SHP77 (cell line): ENCODE measurements at places on chromosomes 1 and 21.

- no peak for DNase-seq
These were observed 3.5 kb downstream of the DHCR24 start for GRCh38 chr1:54883349-54884102.

DNA sequence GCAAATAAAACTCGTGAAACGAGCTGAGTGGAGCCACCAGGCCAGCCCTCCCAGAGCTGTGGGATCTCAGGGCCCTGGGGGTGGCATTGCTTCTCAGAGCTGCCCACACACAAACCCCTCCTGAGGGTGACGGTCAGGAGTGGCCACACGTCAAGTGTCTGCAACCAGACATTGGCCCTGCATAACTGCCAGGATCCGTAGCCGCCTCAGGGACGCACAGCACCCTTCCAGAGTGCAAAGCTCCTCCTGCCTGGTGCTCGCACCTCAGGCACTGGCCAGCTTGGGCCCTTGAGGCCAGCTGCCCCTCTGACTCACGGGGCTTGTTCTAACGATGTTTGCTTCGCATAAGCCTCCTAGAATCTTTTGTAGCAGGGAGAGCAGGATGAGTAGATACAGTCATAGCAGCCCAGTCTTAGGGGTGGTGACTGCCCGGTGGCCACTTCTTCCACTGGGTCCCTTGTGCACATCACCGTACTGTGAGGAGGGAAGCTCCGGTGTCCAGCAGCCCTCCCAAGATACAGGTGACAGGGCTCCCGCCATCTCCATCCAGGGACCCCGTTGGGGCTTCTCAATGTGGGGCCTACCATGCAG, 5.0 kb downstream of the WNT3A start:
- no peak for DNase-seq

DNA sequence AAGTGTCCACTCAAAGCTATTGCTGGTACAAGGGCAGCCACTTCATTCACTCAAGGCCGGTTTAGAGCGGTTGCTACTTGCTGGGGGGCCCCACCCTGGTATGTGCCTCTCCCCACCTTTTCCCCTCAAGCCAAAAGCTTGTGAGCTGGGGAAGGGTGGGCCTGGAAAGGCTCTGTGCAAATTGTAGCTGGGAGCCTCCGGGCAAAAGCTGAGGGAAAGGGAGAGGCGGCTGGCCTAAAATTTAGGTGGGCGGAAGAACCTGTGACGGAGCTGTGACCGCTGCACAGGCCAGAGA, 306 bp upstream of the SH3D21 start:
- DNase-seq = no peak

DNA sequence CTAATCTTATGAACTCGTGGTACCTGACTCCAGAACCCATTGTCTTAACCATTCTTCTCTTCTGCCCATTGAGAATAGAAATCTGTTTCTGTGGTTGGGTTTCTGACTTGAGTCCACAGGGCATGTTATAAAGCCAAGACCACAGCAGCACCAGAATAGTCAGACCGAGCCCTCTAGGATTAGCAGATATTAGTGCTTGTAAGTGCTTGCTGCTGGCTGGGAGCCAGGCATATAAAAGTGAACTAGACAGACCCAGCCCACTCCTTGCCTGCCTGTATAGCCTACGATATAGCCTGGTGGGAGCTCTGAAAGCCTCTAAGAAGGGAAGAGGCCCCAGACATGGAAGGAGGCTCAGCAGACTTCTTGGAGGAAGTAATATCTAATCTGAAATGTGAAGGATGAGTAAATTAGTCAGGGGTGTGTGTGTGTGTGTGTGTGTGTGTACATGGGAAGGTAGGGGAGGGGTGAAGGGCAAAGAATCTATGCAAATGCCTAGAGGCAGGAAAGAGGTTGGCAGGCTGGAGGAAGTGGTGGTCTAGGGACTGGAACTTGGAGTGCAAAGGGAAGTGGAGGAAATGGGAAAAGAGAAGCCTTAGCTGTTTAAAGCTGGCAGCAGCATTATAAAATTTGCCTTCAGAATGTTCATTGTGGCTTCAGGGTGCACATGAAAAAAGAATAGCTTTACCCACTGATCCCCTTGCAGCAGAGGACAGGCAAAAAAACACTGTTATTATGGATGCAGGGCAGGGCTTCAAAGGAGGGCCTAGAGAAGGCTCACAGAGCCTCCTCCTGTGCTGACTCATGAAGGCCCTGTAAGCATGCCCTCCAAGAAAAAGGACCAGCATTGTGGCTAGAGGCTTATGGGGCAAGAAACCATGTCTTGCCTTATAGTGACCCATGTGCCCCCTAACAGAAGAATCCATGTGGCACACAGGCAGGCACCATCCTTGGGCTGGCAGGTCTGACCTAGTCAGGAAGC, 169.2 kb downstream of the LMX1A start:
- DNase-seq = no peak

DNA sequence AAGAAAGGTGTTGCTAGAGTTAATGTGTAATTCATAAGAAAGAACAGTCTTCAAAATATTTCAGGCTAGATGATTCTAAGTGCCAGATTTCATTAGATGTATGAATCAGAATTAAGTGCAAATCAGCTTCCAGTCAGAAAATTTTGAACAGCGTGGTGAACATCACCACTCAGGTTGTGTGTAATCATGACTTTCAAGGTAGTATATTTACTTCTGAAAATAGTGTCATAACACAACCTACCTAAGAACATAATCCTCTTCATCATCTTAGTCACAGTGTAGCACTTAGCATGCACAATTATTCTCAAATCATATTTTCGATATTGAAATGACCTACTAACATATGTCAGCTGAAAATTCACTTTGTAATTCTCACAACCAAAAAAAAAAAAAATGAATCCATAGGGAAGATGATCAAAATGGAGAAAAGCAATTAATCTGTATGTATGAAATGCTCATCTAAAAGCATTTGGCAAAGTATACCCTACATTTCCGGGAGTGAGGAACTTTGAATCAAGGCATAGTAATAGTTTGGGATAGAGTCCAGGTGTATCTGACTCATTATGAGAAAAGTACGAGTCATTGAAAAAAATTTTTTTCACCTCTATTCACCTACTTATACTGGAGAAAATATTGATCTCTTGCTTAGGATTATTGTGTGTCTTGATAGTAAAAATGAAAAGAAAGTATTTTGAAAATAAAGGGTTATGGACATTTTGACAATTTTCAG, 221.8 kb upstream of the CHRM3 start:
- no peak for DNase-seq

DNA sequence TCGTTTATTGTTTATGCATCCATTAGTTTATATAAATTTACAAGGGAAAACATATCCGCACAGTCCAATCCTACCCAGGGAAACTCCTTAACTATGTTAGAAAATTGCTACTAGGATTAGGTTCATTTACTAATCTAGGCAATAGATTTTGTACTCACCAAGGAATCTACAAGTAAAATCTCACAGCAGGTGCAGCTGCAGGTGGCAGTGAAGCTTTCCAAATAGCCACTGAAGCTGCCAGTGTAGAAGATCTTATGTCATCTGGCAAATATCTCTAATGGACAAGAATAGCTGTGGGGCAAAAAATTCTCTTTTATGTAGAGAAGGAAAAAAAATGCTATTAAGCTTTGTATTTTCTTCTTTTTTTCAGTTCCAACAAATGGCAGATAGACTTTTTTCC, 963.4 kb upstream of the ADGRL4 start:
- no peak for DNase-seq

DNA sequence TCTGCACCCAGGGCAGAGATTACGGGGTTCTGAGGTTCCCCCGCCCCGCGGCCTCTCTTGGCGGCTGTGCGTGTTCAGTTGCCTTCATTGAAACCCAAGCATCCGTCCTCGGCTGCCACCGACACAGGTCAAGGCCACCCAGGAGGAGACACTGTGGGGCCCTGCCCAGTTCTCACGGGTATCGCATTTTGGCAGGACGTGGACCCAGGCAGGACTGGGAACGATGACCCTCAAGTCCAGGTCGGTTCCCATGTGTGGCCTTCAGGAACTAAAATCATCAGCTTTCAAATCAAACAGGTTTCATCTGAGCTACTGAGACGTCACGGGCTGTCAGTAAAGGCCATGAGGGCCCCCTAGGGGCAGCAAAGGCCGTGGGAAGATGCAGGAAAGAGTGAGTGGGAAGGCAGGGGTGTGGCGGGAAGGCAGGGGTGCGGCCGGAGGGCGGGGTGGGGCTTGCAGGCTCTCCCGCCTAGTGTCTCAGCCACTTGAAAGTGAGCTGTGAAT, 7.0 kb upstream of the C1orf174 start:
- DNase-seq = peak; percentile 13

- DNase-seq = no peak
These were observed 14.2 kb downstream of the S100A7A start for GRCh38 chr1:153430561-153430960.
